ENCODE measurements at places on chromosomes 11 and 22.

DNA sequence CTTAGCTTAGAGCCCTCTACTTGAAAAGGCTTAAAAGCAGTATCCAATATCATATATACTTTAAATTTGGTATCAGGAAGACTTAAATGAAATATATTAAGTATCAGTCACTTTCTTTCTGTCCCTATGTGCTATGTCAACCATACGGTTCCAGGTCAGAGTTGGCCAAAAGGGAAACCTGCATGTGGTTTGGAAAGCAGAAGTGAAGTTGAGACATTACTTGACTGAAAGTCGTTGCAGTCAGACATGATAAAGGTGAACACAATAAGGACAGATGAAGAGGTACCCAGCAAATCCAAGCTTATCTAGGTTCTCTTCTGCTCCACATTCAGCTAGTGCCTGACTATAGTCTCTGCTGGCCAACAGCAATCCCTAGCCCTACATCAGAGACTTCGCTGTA is 336.8 kb downstream of the KCNA4 start:
- DNase-seq = no peak

DNA sequence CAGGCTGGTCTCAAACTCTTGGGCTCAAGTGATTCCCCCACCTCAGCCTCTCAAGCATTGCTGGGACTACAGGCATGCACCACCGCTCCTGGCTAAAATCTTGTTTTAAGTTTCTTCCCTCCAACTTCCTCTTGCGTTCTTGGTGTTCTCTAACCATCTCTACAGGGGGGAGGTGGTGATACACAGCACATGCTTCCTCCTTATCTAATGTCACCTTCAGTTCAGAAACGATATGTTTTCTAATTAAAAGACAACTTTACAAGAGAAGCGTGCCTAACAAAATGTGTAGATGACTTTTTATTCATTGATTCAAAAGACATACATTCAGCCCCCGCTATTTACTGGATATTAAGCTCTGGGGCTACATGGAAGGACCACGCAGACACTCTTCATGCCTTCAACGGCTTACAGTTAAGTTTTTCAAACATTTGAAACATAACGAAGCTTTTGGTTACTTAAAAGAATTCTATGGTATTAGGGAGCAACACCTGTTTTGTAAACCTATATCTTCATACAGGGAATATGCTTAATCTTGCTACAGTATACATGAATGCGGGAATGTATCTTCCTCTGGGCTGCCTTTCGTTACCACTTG is 933 bp upstream of the DLAT start:
- DNase-seq = no peak

DNA sequence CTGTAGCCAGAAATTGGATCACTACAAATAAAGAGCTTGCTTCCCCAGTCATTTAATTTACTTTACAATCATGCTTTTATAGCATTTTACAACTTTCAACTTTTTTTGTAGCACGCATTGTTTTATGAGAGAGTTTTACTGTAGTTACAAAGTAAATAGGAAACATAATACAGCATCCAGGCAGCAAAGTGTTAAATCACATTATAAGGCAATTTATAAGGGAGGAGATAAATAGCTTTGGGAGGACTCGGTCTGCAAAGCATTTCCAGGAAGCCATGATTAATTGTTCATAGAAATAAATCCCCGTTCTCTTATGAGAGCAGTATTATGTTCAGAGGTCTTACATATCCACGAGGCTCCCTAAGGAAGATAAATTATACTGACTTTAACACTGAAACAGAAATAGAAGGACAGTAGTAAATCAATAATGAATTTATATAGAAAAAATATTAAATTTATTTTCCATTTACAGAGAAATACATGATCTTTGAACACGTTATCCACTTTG is 792.6 kb upstream of the RAG2 start:
- DNase-seq = no peak

- no peak for DNase-seq
Measured at GRCh38 chr11:116595305-116595880, 177.4 kb downstream of the BUD13 start.

DNA sequence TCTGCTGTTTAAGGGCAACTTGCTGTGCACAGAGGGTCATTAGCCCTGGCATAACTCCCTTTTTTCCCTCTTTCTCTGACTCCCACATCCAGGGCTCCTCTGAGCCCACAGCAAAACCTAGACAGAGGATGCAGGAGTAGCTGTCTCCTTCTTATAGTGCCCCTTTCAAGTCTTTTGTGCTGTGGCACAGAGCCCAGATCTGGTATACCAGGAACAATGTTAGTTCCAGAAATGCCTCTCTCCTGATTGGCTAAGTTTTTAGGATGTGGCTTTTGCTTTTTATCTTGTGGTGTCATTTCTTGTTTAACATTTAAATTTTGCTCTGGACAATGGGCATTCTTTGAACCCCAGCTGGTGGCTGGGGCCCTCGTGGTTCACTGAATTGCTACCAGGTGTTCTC is 25.6 kb upstream of the RRM1 start:
- no peak for DNase-seq

- DNase-seq = no peak
Measured at GRCh38 chr11:134475951-134476350, 63.9 kb upstream of the B3GAT1 start.

DNA sequence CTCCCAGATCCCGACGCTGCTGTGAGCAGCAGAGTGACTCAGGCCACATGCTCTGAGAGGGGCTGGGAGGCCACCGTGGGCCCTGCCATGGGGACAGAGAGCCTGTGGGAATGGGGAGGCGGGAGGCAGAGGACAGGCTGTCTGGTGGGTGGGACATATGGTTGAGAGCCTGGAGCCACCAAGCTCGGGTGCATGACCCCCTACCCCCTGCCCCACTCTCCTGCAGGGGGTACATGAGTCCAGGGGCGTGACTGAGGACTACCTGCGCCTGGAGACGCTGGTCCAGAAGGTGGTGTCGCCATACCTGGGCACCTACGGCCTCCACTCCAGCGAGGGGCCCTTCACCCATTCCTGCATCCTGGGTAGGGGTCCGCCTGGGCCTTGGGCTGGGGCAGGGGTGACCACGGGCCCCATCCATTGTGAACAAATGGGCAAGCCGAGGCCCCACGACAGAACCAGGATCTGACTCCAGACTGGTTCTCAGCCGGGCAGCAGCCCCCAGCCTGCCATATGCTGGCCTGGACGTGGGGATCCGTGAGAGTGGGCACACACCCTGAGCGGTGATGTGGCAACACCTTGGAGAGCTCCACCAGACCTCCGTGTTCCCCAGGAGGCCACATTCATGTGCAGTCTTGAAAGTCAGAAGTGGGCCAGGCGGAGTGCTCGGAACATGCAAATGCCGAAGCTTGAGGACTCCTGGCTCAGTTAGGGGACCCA is 17.4 kb upstream of the ARHGAP8 start:
- DNase-seq = no peak

GRCh38 chr22:35204807-35205775 is 52.2 kb upstream of the HMGXB4 start:
- DNase-seq = no peak

DNA sequence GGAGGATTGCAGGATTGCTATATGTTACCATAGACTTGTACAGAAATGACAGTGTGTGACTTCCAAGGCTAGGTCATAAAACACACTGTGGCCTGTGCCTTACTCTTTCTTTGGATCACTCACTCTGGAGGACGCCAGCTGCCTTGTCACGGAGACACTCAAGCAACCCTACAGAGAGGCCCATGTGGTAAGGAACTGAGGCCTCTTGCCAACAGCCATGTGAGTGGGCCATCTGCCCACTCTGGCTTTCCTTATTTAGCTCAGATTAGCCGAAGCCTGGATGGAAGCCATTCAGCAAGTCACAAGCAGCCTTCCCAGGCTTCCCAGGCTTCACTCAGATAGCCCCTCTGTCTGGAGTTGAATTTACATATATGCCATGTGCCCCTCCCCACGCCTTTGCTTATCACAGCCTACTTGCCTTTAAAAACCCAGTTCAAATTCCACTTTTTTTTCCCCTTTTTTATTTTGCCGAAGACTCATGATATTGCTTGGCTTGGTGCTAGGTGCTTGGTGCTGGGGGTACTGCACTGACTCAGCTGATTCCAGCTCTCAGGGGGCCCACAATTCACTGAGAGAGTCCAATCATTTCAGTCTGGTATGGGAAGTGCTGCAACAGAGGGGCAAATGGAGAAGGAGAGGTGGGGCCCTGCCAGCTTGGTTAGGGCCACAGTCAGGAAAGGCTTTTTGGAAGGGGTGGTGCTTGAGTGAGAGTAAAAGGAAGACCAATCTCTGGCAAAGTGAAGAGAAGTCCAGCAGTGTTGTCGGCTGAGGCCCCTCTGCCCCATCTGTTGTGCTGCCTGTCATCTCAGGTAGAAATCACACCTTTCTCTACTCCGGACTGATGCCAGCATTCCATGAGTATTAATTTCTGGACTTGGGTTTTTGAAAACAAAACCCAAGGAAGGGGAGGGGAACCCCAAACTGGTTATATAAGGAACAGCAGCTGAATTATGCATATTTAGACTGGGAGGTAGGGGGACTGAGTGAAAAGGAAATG is 14.5 kb upstream of the P4HA3 start:
- no peak for DNase-seq

DNA sequence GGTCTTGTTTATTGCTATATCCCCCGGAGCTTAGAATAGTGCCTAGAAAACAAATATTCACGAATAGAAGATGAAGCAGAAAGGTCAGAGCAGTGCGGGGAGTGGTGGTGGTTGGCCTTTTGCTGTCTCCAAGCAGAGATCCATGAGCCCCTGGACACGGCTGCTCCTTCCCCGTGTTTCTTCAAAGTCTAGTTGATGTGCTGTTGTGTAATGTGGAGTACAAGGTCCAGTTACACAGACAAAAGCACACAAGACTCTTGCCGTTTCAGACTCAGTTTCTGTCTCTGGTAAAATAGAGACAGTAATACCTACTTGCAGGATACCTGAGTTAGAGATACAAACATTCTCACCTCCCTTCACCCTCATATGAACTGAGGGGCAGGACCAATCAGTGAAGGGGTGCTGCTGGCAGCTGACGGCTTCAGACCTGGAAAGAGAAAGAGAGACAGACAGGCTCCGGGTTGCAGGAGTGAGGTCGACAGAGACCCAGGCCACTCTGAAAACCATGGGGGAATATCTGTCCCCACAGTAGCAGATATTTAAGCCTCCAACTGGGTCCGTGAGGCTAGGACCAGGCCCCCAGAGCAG is 56.2 kb downstream of the RASSF10 start:
- DNase-seq = no peak

DNA sequence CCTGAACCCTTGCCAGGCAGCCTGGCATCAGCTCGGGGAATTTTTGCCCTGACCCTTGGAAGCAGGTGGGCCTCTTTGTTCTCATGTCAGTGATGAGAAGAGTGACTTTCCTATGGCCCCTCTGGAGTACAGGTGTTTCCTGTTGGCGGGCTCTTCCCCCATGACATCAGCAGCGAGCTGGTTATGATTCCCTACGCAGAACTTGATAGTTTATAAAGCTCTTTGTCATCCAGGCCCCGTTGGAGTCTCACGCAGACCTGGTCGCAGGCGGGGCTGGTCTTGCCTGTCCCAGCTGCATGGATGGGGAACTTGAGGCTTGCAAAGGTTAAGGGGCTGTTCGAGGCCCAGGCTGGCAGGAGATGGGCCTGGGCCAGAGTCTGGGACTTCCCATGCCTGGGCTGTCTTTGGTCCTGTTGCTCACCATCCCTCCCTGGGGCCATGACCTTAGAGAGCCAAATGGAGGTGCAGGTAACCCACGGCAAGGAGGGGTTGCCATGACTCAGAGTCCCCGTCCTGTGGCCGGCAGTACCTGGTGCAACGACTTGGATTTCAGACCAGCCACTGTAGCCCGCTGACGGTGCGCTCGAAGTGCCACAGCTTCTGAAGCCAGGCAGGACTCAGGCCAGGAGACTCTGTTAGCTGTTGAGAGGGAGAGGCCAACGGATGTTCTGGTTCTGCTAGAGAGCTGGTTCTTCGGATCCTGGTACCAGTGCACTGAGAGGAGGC is 45.9 kb upstream of the PPP6R3 start:
- DNase-seq = no peak

GRCh38 chr11:29025001-29025400 is 916.8 kb downstream of the METTL15 start:
- DNase-seq = no peak

GRCh38 chr22:45770506-45770905 is 98.9 kb downstream of the ATXN10 start:
- DNase-seq = no peak

- no peak for DNase-seq
Measured at GRCh38 chr11:94129512-94130297, 1.1 kb downstream of the PANX1 start.

- peak; percentile 72 for DNase-seq
Measured at GRCh38 chr22:25110846-25111578, 88.6 kb upstream of the CRYBB3 start.

DNA sequence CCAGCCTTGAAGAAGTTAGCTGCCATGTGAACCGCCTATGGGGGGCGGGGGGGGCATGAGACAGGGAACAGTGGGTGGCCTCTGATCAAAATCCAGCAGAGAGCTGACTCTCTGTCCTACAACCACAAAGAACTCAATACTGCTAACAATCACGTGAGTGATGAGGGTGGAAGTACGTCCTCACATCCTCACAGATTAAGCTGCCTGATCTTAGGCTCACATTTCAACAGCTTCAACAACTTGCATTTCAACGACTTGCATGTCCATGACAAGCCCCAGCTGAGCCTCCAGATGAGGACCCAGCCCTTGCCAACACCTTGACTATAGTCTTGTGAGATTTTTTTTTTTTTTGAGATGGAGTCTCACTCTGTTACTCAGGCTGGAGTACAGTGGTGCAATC is 51.6 kb downstream of the CLMP start:
- DNase-seq = no peak

DNA sequence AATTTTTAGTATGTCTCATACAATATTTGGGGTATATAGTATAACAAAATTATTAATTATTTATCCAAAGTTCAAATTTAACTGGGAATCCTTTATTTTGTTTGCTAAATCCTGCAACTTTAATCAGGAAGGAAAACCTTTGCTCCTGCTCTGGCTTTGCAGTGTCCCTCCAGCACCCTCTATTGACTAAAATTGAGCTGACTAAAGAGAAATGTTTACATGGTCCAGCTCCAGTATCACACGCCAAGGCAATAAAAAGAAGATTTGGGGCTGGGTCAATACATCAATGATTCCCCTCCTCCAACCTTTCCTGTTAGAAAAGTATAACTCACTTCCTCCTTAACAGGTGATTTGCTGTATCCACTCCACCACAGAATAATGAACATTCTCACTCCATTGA is 153.0 kb upstream of the LRRC4C start:
- no peak for DNase-seq

DNA sequence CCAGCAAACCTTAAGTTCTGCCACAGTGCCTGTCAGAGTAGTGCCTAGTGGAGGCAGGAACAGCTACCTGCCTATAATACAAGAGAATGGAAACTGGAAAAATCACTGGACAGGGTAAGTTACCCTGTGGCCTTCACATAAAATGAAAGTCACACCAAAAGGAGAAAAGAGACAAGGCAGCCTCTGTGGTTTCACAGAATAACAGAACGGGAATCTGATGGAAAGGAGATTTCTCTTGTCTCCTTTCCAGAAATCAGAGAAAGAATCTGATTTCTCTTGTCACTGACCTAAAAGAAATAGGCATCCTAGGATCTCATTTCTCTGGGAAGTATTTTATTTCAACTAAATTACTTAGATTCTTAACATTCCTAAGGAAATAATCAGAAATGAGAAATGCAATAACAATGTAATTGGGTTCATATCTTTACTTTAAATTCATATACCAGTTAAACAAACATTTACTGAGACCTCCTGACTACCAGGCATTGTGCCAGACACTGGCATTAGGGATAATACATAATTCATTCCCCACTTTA is 41.6 kb downstream of the PRCP start:
- no peak for DNase-seq

All from endothelial cell (in vitro differentiated cells).